ENCODE measurements at places on chromosomes 6 and 20. TPM values are rescaled to one million over a fixed set of nuclear protein-coding genes. Genes with fewer than 3 reads are reported as not detected.

SPATS1 gene
- not detected for total RNA-seq

DNMT3B gene
- total RNA-seq: 5.0 TPM

PKIB gene
- total RNA-seq: 64.1 TPM

TFAP2D gene
- not detected for total RNA-seq

CST7 gene
- total RNA-seq: 0.25 TPM

VWA7 gene
- 0.54 TPM for total RNA-seq

SLC26A8 gene
- not detected for total RNA-seq

OR2H1 gene
- not detected for total RNA-seq

TMC2 gene
- not detected for total RNA-seq

SYNDIG1 gene
- 8.7 TPM for total RNA-seq

POPDC3 gene
- 8.6 TPM for total RNA-seq

PPP1R3G gene
- 0.39 TPM for total RNA-seq
